Ovary (tissue), 10 donors: ENCODE measurements at places on chromosomes 1 and 21.

DNA sequence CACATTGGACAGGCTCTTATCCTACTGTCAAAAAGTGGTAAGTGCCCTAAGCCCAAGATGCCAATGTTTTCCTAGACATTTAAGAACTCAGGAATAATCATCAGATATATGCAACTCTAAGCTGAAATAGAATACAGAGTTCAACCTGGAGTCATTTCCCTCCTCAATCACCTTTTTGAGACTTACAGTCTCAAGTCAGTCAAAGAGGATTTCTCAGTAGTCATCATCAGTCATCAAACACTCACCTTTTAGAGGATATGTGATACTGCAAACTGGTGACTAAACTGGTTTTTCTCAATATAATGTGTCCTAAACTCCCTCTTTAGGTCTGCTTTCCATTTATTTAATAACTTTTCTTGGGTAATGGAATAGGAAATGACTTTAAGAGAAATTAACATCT, 145.3 kb upstream of the ADAMTS5 start:
- DNase-seq: no peak

DNA sequence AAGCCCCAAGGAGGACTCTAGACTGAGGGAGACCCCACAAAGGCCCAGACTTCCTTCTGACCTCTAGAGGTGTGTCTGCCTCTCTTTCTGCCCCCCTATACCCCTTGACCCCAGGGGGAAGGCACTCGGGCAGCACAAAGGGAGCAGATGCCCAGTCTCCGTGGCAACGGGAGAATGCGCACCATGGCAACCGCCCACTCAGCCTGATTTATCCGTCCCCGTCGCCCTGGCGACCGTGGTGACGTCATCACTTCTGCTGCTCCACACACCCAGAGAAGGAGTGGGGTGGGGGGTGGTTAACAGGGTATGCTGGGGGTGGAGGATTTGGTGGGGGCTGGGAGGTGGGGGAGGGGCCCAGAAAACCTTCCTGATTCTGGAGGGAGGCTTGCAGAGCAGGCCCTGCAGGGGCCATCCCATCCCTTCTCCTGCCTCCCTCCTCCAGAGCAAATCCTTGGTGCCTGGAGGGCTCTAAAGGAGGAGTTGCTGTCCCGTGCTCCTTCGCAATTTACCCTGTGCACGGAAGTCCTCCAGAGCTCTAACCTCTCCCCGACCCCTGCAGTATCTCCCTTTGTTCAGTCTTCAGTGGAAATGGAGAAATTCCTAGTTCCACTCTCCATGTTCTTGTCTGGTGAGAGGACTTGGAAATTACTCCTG, 6.3 kb downstream of the CELF3 start:
- DNase-seq: no peak

- peak; percentile 52 for DNase-seq
Observed at GRCh38 chr1:119275145-119276134, 93.1 kb upstream of the HAO2 start.

GRCh38 chr1:203451836-203452784, 23.5 kb upstream of the PRELP start:
- DNase-seq: no peak

DNA sequence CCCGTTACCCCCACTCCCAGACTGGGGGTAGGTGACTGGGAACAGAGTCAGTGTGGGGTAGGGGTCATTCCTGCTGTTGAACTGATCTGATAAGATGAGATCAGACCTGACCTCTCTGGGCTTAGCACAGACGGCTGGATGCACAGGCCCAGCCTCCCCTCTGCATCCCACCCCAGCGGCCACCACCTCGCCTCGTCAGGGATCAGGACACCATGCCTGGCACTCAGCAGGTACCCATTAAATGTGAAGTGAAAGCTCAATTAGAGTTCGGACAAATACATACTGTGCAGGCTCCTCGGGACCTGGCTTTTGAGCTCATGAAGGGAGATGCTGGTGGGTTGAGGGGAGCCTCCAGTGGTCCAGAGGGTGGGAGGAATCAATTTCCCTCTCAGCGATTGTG, 15.7 kb downstream of the SOX13 start:
- DNase-seq: no peak

DNA sequence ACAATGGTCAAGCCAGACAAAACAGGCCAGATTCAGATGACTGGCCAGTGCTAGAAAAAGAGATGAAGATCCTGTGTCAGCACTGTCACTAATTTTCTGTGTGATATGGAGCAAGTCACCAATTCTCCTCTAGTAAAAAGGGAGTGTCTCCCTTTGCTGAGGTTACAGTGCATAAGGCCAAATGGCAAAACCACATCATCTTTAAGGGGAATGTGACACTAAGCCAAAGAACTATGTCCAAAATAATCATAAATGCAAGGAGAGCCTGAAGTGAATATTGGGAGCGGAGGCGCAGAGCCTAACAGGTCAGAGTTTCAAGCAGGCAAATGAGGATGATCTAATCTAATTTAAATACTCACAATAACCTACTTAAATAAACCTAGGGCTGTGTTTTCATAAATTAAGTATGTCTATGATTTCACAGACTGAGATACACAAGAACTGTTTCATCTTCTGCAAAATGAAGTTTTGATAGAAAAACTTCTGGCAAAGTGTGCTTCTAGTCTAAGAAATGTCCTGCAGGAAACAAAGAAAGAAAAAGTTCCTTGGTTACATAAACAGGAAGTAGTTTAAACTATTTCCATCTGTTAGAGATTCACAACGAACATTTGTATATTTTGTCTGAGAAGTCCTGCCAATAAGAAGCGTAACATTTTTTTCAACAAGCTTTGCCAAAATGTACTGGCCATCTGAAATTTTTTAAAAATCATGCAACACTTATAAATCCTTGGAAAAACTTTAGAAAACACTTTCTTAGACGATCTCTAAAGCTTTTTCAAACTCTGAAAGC, 290.2 kb downstream of the LRRC40 start:
- DNase-seq: no peak

DNA sequence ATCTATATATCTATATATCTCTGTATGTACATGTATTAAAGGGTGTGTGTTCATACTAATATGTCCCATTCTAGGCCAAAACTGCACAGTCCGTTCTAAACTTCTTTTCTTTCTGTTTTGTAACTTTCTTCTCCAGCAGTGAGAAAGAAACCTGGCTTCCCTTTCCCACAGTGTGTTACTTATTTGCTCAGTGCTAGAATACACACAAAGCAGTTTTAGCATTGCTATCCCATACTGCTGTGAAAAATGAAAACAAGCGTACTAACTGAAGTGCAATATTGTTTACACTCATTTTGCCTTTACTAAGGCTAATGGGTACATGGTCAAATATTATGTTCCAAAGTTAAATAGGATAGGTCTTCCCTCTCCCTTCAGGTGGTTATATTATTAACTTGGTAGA, 163.9 kb downstream of the LEPR start:
- DNase-seq: no peak

DNA sequence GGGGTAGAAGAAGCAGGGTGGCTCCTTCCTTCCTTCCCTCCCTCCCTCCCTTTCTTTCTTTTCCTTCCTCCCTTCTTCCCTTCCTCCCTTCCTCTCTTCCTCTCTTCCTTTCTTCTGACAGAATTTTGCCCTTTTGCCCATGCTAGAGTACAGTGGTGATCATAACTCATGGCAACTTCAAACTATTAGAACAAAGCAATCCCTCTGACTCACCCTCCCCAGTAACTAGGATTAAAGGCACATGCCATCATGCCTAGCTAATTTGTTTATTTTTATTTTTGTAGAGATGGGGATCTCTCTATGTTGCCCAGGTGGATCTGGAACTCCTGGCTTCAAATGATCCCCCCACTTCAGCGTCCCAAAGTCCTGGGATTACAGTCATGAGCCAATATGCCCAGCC, 10.0 kb upstream of the RPE65 start:
- DNase-seq: no peak

DNA sequence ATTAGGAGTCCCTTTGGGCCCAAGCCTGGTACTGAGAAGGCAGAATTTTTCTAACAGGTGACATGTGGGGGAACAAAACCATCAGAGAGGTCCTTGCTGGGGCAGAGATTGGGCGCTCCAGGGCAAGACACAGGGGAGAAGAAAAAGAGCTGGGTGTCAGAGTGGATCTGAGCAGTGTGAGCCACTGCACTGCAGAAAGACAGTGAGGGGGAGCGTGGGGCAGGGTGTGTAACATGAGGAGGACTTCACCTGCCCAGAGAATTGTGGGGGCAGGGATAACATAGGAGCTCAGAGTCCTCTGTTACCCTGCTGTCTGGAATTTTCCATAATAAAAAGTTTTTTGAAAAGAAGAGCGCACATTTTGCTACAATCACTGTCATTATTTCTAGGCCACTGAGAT, 25.5 kb upstream of the CSF3R start:
- DNase-seq: no peak

GRCh38 chr1:212561501-212561931, 47.0 kb upstream of the ATF3 start:
- no peak for DNase-seq

GRCh38 chr1:67618285-67619018, 66.5 kb upstream of the GADD45A start:
- peak; percentile 79 for DNase-seq
